ENCODE measurements at places on chromosomes 5 and 9. TPM values are rescaled to one million over a fixed set of nuclear protein-coding genes. Genes with fewer than 3 reads are reported as not detected.

DNA sequence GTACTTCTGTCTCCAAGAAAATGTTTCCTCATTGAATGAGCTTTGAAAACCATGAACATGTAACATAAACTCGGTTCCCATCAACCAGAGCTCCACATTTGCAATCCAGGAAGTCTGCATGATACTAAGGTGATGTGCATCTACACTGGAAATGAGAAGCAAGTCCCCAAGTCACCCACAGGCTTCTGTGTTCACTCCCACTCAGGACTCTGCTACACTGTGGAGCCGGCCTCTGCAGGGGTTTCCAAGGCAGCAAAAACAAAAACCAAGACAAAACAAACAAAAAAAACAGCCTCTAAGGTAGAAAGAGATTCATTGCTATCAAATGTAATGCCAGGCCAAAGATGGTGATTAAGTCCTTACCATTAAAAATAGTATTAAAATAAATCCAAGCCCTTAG, 593.7 kb downstream of the IRX1 start:
- DNase-seq = no peak

DNA sequence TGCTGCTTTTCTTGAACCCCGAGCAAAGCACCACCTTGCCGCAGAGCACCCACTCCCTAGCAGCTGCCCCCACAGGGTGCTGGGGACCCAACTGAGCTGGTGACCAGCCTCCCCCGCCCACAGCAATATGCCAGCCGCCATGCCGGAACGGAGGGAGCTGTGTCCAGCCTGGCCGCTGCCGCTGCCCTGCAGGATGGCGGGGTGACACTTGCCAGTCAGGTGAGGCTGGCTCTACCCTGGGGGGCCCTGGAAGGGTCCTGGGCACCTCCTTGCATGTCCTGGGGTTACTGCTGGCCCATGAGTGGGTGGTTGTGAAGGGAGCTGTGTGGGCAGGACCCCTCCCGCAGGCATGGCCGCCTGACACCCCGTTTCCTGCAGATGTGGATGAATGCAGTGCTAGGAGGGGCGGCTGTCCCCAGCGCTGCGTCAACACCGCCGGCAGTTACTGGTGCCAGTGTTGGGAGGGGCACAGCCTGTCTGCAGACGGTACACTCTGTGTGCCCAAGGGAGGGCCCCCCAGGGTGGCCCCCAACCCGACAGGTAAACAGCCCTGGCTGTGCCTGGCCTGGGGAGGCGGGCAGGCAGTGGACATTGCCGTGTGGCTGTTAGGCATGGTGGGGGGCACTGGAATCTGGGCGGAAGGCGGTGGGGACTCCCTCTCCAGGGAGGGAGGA, 7.2 kb downstream of the EGFL7 start:
- DNase-seq = no peak

GRCh38 chr5:176736301-176736930, 73.9 kb upstream of the UNC5A start:
- DNase-seq = no peak

PCDHB7 gene
- 0.52 TPM for total RNA-seq
